ENCODE measurements at places on chromosomes 7 and 10.

DNA sequence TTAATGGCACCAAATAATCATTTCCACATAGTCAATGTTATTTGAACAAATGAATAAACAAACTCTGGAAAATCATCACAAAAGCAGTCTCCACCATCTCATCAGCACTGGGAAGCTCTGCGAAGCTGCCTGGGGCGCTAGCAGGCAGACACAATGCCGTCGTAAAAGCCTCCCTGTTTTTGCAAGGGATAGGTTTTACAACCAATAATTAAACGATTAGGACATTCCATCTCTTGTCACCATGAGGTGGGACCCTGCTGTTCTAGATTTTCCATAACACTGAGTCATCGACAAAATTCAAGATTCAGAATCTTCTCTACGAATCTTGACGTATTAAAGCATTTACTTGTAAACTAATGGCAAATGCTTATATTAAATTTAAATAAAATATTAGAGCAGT, 172.8 kb upstream of the AKR1E2 start:
- DNase-seq = no peak

DNA sequence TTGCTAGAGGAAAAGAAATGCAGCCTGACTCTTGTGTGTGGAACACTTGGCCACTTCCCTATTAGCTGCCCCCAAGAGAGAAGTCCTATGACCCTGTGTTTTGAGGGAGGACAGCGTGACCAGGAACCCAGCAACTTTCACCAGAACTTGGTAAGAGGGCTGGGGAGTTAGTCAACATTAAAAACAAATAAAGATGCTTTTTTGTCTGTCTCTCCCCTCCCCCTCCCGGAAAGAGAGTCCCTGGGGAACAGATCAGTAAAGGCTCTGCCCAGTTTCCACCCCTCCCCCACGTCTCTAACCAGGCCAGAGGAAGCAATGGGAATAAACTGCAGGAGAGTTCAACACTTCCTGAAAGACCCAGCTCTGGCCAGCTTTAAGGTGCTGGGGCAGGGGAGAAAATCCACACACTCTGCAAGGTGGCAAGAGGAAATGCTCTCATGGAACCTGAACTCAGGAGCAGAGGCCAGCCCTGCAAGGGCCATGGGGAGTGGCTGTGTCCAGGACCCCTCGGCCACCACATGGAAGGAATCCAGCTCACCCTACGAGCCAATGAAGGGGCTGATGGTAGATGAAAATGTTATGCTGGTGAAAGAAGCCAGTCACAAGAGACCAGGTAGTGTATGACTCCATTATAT, 21.5 kb downstream of the SH3PXD2A start:
- DNase-seq = no peak

- DNase-seq = no peak
Observed at GRCh38 chr10:34698979-34699378, 116.1 kb downstream of the PARD3 start.

DNA sequence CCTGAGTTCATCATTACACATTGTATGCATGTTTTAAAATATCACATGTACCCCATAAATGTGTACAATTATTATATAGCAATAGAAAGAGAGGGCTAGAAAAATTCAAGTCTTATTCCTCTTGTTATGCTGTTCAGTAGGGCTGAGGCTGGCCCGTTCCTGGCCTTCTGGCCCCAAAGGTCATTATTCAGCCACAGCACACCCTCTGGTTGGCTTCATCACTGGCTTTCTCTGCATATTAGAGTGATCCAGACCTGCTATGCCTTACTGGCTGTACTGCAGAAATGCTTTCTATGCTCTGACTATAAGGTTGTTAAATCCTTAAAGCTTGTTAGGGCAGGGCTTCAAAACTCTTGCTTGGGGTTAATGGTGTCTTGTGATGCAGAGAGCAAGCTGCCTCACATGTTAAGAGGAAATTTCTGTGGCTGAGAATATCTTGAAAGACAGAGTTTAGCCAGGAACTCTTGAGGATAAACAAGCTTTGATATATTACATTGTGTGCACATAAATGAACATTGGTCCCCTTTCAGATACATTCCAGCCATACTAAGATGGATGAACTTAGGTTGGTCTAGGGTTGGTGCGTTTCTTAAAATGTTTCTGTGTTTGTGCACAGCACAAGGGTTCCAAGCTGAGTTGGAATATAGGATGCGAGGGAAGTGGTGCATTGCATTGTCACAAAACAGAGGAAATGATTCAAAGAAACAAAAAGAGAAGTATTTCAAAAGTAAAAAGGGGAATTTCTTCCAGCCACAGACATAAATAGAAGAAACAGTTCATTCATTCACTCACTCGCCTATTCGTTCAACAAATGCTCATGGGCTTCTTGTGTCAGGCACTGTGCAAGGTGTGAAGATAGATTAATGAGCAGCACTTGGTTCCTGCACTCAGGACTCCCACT, 61.6 kb upstream of the WDR11 start:
- no peak for DNase-seq

- no peak for DNase-seq
Observed at GRCh38 chr10:123391275-123392028, 237.2 kb downstream of the BUB3 start.

DNA sequence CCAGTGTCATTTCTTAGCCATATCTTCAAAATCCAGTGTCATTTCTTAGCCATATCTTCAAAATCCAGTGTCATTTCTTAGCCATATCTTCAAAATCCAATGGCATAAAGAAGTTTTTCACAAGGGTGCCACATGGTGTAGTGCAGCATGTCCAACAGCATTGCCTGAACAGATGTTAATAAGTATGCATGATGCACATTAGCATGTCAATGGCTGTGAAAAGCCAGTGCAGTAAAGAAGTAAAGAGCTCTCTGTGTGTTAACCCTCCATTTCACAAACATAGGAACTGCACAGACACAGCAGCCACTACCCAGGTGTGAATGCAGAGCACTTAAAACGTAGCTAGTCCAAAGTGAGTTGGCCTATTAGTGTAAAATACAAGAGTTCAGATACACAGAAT, 89.8 kb downstream of the GNAI1 start:
- no peak for DNase-seq

DNA sequence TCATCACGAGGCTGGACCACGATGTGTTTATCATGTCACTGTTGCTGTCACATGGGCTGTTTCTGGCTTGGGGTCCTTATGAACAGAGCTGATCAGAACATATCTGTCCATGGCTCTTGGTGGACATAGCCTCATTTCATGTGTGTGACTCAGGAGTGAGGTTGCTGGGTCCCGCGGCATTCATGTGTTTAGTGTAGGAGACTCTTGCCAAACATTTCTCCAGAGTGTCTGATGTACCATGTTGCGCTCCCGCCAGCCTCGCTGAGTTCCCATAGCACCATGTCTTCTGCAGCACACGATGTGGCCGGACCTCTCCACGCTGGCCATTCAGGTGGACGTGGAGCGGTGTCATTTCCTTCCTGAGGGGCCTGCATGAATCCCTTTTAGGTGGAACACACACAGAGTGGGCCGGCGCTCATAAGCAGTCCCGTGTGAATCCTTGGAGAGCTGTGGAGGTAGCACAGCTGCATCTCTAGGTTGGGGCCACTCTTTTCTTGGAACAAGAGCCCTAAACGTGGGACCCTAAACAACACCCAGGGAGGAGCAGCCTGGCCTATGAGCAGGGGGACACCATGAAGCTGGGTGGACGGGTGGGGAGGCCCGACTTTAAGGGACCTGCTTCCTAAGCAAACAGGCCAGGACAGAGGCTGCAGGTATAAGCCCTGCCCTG, 134.6 kb downstream of the LHPP start:
- no peak for DNase-seq

GRCh38 chr7:144489504-144489903, 86.0 kb upstream of the NOBOX start:
- no peak for DNase-seq

DNA sequence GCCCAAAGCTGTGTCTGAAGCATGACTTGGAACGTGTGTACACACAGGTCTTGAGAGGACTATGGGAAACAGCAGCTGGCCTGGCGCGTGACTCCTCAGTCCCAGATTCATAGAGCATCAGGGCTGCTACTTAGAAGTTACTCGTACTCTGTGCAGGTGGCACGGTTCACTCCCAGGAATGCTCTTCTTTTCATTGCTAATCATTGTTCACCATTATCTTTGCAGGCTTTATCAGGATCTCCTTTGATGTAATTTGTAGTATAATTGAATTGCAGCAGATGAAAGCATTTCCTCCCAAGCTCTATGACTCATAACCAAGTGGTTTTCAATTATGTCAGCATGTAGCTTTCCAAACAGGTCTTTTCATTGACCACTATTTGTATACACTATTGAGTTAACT, 938.9 kb downstream of the NRG3 start:
- DNase-seq = no peak

GRCh38 chr10:76257816-76258215, 826.4 kb downstream of the LRMDA start:
- no peak for DNase-seq

GRCh38 chr10:77087366-77087765, 550.2 kb downstream of the KCNMA1 start:
- no peak for DNase-seq

DNA sequence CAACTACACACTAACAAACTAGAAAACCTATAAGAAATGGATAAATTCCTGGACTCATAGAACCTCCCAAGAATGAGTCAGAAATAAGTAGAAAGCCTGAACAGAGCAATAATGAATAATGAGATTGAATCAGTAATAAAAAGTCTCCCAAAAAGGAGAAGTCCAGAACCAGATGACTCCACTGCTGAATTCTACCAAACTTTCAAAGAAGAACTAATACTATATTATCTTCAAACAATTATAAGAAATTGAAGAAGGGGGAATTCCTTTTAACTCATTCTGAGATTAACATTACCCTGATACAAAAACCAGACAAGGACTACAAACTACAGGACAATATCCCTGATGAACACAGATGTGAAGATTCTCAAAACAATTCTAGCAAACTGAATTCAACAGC, 47.8 kb upstream of the CDK6 start:
- DNase-seq = no peak

DNA sequence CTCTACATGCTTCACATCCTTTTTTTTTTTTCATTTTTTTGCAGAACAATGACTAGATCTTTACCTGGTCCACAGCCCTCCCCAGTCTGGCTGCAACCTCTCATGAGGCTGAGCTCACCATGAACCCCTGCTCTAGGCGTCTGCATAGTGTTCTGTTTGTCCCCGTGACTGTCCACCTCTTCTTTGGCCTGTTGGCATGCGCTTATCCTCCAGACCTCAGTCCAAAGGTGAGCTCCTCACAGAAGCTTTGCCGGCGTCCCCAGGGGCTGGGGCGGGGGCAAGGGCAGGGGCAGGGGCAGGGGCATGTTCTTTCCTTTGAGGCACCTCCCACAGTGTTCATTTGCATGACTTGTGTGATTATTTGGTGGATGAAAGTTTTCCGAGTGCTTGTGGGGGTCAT, 218.4 kb upstream of the ZNF32 start:
- no peak for DNase-seq

GRCh38 chr7:131937868-131938267, 381.4 kb upstream of the PODXL start:
- no peak for DNase-seq

- DNase-seq = peak; percentile 4
Observed at GRCh38 chr10:21675157-21675796, 141.2 kb downstream of the MLLT10 start.

DNA sequence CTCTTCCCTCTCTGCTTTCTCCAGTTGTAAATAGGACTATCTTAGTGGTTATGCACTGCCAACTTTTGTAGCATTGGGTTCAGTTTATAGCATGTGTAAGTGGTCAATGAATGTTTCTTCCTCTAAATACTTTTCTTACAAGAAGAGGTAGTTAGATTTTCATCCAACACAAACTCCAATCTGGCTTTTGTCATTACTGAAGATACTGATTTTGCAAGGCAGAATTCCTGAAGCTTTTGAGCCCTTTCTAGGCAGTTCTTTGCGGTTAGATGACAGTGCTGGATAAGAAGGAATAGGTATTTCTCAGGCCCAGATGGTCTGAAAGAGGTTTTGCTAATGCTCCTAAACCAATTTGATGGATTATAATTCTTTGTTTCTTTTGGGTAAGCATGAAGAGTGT, 60.5 kb downstream of the BICC1 start:
- DNase-seq = no peak

DNA sequence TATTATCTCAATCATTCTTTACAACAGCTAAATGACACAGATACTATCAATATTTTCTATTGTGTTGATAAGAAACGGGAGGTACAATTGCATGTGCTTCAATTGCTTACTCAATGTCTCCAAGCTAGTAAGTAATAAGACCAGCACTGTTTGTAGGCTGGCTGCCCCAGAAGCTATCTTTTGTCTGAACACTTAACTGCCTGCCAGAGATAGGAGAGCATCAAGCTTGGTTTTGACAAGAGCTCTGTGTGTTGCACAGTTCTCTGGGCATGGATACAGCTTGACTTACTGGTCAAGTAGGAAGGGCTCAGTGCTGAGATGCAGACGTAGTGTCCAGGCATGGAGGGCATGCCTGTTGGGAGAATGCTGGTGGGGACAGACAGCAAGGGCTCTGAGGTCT, 26.3 kb upstream of the CAPZA2 start:
- DNase-seq = no peak

DNA sequence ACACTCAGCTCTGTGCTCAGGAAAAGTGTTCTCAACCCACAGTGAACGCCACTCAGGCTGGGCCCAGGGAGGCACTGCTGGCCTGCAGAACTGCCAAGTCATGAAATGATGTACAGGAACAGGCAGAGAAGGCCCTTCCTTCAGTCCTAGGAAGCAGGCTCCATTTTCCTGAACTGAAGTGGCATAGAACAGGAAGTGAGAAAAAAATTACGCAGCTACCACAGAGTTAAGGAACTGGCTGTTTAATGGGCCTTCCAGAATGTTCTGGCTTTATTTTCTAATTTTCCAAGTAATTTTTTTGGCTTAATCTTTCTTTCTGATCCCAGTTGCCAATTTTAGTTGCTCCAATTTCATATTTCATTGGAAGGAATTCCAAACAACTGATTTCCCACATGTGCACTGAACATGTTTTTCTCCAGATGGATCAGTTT, 39.3 kb downstream of the LRRC18 start:
- no peak for DNase-seq

DNA sequence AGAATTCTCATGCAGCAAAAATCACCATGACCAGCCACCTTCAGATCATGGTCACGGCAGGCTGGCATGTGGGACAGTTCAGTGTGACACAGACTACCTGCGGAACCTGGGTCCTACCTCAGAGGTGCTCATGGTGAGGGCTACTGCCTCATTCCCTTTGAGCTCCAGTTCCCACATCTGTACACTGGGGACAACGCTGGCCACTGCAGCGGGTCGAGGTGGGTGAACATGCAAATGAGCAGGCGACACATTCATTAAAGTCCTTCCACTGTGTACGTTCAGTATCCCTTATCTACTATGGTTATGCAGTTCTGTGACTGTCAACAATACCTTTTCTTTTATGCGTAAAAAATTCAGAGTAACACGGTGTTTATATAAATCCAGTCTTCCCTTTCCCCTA, 218.7 kb upstream of the AOAH start:
- DNase-seq = no peak

Data from T-helper 22 cell (primary cell).